GM12878 (cell line): ENCODE measurements at places on chromosomes 7 and 10.

DNA sequence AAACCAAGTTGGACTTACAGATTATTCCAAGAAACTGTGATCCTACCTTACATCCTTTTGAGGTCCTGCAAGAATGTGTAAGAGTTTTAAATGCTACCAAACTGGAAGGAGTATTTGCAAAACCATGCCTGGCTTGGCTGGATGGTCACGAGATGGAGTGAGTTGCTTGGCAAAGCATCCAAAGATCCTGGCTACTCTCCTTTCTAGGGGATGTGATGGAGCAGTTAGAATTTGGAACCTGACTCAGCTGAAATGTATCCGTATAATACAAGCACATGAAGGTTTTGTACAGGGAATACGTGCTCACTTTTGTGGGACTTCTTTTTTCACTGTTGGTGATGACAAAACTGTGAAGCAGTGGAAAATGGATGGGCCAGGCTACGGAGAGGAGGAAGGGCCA lies 13.3 kb upstream of the SYPL1 start:
- DNase-seq = no peak

DNA sequence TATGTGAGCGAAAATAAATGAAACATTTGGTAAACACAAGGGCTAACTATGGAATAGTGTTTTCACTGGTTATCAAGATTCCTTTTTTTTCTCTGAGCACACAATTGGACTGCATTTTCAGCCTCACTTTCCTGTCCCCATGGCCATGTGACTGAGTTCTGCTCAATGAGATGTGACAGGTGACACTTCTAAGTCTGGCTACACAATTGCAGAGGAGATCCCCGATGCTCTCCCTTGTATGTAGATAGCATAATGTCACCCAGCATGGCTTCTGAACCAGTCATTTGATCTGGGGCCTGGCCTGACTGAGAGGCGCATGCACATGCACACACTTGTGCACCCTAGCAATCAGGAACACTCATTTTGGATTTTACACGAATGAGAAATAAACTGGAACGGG lies 581.8 kb downstream of the GRID1 start:
- no peak for DNase-seq

DNA sequence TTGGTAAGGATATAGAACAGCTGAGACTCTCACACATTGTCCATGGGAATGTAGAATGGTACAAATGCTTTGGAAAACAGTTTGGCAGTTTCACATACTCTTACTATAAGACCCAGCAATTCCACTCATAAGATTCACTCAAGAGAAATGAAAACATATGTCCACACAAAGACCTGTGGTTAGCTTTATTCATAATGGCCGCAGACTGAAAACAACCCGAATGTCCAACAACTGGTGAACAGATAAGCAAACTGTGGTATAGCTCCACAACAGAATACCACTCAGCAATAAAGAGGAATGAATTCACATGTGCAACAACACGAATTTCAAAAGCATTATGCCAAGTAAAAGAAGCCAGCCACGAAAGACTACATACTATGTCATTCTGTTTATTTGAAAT lies 33.5 kb upstream of the CUL1 start:
- no peak for DNase-seq

DNA sequence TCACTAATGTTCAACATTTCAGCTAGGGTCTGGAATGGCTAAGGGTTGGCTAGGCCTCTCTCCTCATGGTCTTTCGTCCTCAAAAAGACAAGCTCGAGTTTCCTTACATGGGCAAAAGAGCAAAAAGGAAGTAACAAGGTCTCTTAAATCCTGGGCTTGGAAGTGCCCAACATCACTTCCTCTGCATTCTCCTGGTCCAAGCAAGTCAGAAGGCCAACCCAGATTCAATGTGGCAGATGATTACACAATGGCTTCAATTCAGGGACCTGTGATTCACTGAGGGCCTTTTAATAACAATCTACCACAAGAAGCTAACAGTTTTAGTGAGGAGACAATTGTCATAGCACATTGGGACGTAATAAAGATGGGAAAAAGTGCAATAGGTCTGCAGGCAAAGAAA lies 4.4 kb upstream of the NUP205 start:
- no peak for DNase-seq

DNA sequence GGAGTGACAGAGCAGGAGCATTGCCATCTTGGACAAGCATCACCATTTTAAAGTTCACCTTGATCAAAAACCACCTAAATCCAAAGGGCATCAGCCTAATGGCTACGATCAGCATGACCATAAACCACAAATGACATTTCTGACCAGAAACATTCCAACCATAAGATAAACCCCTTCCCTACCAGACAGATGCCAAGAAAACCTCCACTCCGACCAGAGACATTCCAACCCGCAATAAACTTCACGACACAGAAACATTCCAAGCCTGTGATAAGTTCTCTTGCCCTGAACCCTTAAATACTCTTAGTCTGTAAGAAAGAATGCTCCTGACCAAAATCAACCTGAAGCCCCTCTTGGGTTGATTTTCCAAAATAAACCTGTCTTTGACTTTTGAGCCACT lies 606.9 kb downstream of the POM121L12 start:
- DNase-seq = no peak

- DNase-seq = no peak
These were observed 6.4 kb downstream of the VIM start for GRCh38 chr10:17234431-17234945.

DNA sequence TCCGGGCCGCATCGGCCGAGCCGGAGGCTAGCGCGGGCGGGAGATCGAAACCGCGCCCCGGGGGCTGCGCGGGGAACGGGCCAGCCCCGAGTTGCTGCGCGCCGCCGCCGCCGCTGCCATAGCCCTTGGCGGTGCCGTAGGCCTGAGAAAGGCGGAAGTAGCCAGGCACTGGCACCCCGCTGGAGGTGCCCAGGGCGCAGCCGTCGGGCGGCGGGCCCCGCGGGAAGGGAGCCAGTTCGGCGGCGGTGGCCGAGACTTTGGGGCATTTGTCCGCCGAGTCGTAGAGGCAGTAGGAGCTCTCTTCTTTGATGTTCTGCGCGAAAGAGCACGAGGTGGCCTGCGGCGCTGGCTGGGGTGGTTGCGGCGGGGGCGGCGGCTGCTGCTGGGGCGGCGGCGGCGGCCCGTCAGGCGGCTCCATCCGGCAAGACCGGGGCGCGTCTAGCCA lies 587 bp downstream of the HOXA10 start:
- no peak for DNase-seq

DNA sequence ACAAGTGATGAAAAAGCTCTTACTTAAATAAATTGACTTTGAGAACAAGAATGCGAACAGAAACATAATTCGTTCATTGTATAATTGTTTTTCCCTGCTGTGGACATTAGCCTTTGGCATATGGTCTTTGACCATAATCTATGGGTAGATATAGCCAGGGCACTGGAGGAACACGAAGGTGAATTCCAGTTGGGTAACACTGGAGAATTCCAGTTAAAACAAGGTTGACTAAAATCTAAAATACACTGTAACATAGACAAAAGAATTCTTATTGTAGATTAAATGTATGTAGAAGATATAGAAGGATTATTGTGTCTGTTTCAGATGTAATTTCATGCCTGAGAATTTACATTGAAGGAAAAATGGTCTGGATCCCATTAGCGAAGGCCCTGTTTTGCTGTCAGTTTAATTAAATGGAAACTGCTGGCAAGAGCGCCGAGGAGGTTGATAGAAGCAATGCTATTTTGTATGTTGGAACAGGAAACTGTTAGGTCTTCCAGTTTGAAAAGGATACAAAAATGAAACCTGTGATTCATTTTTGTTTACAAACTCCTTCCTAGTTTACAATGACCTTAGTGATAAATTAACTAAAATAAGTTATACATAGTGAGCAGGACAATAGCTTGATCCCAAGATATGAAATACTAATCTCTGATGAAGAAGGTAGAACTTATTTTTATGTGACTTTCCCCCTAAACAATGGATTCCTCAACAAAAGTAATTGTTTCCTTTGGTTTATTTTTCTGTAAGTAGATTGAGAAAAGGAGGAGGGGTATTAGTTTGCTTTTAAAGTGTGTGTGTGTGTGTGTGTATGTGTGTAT lies 68.9 kb downstream of the ARID5B start:
- no peak for DNase-seq

DNA sequence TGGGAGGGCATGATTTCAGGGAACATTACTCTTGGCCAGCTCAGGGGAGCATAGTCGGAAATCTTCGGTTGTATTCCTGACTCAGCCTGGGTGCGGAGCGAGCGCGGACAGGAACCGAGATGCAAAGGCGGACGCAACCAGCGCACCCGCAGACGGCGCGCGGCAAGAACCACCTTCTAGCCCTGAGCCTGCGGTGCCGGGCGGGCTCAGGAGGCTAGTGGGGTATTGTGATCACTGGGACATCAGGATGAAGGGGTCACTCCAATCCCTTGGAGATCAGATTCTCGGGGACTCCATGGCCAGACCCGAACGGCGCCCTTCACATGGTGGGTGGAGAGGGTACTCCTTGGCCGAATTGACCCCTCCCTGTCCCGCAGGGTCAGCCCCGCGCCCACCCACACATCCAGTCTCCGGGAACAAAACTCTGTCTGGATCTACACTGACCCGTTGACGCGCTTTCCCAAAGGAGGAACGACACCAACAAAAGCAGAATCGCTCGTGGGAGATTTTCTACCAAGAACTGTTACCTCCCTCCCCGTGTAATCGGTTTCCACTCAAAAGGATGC lies 730.5 kb downstream of the ZWINT start:
- no peak for DNase-seq

- no peak for DNase-seq
These were observed 39.5 kb upstream of the SLF2 start for GRCh38 chr10:100873146-100873826.

DNA sequence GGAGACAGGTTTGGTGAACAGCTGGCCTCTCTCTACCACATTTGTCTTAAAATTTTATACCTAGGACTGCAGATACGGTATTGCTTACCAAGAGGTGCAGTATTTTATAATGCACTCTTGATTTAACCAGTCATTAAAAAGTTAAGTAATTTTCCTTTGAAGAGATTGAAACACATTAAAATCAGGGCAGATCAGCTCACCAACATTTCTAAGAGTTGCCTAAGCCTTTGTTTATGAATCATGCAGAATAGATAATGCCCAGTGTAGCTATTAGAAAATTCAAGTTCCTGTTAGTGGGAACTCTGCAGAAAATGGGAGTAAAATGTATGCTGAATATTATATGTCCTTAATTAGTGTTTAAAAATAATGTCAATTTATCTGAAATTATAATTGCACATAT lies 140.2 kb upstream of the PRPS1L1 start:
- no peak for DNase-seq
